ENCODE measurements at places on chromosomes 16 and 17. TPM values are rescaled to one million over a fixed set of nuclear protein-coding genes. Genes with fewer than 3 reads are reported as not detected.

Gene MPP3
- total RNA-seq = 34.8 TPM

Gene FSCN2
- 0.72 TPM for total RNA-seq

Gene CCL8
- total RNA-seq = 8.3 TPM

- no peak for DNase-seq
- H3K36me3 ChIP-seq = no peaks in the 10 kb centered on the region
- H3K4me1 ChIP-seq = peaks cover 5% of the 10 kb centered on the region
- no peak overlapping the region for H3K27ac ChIP-seq
- no peak overlapping the region for H3K4me3 ChIP-seq
- peaks cover 50% of the 10 kb centered on the region for H3K27me3 ChIP-seq
These were observed 24.7 kb downstream of the RBFOX3 start for GRCh38 chr17:79586131-79586530.

GRCh38 chr16:84614623-84614967, 3.3 kb downstream of the COTL1 start:
- DNase-seq = no peak
- no peaks in the 10 kb centered on the region for H3K36me3 ChIP-seq
- peaks cover 19% of the 10 kb centered on the region for H3K4me1 ChIP-seq
- H3K27me3 ChIP-seq = no peaks in the 10 kb centered on the region

- H3K4me1 ChIP-seq = no peaks in the 10 kb centered on the region
- no peak for DNase-seq
- no peak overlapping the region for H3K27ac ChIP-seq
- H3K4me3 ChIP-seq = no peak overlapping the region
- H3K36me3 ChIP-seq = no peaks in the 10 kb centered on the region
These were observed 256.5 kb upstream of the AXIN2 start for GRCh38 chr17:65817951-65818350.

Measured in heart right ventricle (tissue), 16 donors.